Inflammatory macrophage (primary cell): ENCODE measurements at places on chromosomes 1 and 21.

DNA sequence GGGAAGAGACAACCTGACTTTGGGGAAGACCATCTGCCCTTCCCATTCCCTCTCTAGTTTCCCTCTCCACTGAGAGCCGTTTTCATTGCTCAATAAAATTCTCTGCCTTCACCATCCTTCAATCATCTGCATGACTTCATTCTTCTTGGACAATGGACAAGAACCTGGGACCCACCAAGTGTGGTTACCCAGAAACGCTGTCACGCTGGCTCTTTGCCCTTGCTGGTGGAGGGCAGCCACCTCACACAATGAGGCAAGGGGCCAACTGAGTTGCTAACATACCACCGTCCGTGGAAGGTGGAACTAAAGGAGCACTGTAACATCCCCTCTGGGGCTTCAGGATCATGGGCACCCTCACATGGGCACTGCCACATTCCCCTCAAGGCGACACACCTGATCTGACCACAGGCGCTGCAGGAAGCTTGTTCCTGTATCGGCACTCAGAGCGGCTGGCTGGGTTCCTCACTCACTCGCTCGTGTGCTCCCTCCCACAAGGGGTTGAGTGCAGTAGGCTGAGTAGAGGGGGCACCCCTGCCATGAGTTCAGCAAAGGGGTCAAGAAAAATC lies 652.4 kb downstream of the PLPP3 start:
- no peak for DNase-seq

DNA sequence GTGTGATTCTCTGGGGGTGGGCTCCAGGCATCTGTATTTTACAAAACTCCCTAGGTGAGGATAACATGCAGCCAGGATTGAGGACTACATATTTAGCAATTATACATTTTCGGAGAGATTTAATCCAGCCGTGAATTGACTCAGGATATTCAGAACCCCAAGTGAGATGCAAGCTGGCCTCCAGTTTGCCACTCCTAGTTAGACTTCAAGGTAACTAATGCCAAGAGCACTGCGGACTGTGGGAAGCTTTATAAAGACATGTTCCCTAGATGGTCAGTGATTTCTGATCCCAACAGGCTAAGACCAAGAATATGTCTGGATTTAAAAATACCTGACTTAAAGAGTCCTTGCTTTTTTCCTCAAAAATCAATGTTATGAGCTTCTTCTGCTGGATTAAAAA lies 308.5 kb downstream of the NTNG1 start:
- no peak for DNase-seq

GRCh38 chr21:24223624-24224023 lies 1383.7 kb downstream of the MRPL39 start:
- peak; percentile 3 for DNase-seq

GRCh38 chr1:236158719-236159118 lies 16.4 kb downstream of the GPR137B start:
- no peak for DNase-seq

DNA sequence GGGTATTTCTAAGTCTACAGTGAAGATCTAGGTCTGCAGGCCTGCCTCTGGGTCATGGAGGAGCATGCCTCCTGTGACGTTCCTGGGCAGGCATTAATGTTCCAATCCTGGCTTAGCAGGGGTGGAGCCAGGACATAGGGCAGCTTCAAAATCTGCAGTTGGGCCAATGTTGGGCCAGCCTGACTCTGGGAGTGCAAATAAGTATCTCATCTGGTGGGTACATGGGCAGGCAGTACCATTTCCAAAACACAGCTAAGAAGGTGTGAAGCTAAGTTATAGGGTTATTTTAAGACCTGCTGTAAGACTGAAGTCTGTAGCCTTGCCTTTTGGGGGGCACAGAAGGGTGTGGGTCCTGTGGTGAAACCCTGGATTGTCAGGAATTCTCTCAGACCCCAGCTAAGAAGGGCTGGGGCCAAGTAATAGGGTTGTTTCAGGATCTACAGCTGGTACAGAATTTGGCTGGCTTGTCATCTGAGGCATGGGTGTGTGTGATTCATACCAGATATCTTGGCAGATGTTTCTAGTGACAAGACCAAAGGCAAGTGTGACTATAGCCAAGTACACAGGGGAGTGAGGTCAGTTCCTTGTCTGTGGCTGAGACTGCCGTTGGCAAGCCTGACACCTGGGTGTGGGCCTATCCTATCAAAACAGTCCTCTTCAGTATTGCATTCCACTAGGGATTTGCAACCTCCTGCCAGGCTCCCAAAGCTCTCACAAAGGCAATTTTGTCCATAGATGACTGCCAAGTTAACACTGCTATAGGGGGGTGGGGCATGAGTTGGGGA lies 468.7 kb upstream of the B3GALT2 start:
- no peak for DNase-seq

- DNase-seq = peak; percentile 44
These were observed 12.2 kb downstream of the KIAA0319L start for GRCh38 chr1:35544976-35545375.

DNA sequence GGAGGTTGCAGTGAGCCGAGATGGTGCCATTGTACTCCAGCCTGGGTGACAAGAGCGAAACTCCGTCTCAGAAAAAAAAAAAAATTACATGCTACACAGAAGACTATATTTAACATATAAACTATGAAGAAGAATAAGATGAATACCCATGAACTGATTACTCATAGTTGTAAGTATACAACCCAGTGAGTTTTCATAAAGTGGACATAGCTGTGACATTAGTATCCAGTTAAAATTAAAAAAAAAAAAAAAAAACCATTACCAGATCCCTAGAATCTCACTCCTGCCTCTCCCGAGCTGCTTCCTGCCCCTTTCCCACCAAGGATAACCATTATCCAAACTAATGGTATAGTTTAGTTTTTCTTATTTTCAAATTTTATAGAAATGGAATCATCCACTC lies 37.4 kb downstream of the UBE4B start:
- no peak for DNase-seq
